HFFc6 (cell line): ENCODE measurements at places on chromosomes 11 and 22. TPM values are rescaled to one million over a fixed set of nuclear protein-coding genes. Genes with fewer than 3 reads are reported as not detected.
A peak's percentile ranks its signal among the peaks of the same experiment; 100 is the strongest.

The BLID gene
- 1.2 to 1.8 TPM (median 1.2 TPM) in 3 replicates for total RNA-seq

- peak; percentile 3 for DNase-seq
Measured at GRCh38 chr11:27118371-27118770, 77.8 kb downstream of the BBOX1 start.

DNA sequence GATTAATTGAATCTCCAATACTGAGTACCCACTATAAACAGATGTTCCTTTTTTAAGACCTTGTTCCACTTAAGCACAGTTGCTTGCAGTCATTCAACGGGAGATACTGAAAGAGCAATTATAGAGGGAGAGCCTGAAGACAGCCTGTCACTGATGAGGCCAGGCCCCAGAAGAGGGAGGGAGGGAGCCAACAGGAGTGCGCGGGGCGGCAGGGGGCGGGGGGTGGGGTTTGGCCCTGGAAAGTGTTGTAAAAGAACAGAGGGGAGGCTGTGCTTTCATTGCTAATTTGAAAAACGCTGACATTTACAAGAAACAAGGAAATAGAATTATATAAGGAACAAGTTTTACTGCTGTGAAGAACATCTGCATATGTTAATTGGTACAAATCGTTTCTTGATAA lies 53.1 kb downstream of the MAP6 start:
- DNase-seq, result no peak

GRCh38 chr11:4071914-4072313 lies 22.7 kb upstream of the RRM1 start:
- DNase-seq, result no peak

DNA sequence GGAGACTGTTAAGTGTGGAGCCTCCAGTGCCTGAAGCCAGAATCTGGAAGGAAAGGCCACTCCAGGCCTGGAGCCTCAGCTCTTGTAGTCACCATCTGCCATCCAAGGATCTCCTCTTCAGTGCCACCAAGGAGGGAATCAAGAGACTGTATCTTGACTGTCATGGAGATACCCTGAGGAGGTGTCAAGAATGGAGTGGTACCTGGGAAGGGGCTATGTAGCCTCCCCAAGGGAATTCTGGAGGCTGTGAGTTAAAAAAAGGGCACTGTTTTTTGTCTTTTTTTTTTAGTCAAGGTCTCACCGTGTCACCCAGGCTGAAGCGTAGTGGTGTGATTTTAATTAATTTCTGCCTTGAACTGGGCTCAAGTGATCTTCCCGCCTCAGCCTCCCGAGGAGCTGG lies 3.2 kb upstream of the C22orf15 start:
- DNase-seq, result no peak

DNA sequence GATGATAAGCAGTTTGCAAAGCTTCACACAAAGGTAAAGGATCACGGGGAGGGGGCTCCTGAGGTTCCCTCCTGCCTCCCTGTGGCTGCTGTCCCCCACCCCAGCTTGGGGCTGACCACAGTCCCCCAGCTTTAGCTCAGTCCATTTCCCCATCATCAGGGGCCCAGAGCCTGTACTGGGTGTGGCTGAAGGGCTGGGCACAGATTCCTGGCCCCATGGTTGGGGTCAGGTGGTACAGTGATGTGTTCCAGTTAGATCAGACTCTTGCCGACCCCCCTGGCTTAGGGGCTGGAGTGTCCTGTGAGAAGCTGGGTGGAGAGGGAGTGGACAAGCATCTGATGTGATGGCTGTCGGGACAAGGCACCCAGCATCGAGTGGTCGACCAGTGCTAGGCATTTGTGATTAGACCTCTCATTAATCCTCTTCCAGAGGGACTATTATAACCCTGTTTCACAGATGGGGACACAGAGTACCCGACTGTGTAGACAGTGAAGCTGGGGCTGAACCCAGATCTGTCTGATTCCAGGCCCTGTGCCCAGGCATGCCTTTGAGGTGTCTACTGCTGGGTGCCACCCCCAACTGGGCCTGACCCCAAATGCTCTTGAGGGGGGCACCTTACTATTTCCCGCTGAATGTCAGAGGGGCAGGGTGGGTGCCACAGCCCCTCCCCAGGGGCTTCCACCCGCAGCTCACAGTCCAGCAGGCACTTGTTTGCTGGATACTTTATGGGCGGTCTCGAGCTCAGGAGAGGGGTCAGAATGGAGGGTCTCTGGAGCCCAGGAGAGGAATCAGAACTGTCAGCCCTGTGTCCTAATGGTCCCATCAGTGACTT lies 4.3 kb downstream of the SHANK3 start:
- DNase-seq, result no peak

- no peak for DNase-seq
Measured at GRCh38 chr11:63769042-63769713, 603 bp upstream of the ZFTA start.

The TSSK2 gene
- total RNA-seq, result not detected in 3 replicates

- DNase-seq, result peak; percentile 32
Measured at GRCh38 chr11:11748706-11749365, 92.9 kb upstream of the USP47 start.

DNA sequence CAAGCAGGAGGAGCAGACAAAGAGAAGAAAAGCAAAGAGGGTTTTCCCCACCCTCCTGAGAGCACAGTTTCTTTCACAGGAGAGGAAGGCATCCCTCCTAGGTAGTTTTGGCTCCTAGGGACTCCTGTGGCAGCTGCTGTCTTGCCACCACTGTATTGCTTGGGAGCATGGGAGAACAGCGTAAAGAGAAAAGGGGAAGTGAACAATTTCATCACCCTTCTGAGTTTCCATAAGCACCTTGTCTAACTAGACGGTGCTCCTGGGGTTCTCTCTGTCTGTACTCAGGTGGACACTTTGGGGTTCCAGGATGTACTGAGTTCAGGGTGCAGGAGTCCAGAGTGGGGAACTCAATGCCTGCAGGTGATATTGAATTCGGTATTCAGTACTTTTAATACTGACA lies 1430.5 kb downstream of the TBC1D22A start:
- no peak for DNase-seq

DNA sequence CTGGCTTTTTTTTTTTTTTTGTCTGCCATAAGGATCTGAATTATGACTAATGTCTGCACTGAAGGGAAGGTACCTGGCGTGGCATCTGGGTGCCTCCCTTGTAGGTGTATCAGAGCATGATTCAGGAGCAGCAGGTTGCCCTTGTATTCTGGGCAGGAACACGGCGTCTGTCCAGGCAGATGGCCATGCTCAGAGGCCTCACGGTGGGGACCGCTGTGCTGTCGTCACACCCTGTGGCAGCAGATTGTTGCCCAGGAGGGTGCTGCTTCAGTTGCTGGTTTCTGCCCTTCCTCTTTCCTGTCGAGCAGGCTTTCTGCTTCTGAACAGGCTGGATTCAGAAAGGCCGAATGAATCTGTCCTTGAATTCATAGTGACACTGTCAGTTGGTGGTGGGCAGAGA lies 11.0 kb downstream of the ZNRF3 start:
- DNase-seq, result no peak

The PLA2G3 gene
- total RNA-seq, result not detected in 2 replicates

GRCh38 chr11:36501236-36501635 lies 8.8 kb downstream of the TRAF6 start:
- DNase-seq, result no peak

GRCh38 chr11:35893796-35894475 lies 49.9 kb upstream of the LDLRAD3 start:
- no peak for DNase-seq

GRCh38 chr11:37532271-37532670 lies 934.2 kb upstream of the RAG2 start:
- DNase-seq, result no peak

The SSTR3 gene
- not detected in 3 replicates for total RNA-seq

The KRTAP5-8 gene
- total RNA-seq, result not detected in 3 replicates

GRCh38 chr11:119157063-119157462 lies 8.2 kb downstream of the ABCG4 start:
- no peak for DNase-seq

The OR51B5 gene
- 0.53 TPM in 1 of 3 replicates, not detected in the others for total RNA-seq

The OR52H1 gene
- total RNA-seq, result not detected in 3 replicates

- no peak for DNase-seq
Measured at GRCh38 chr11:128451652-128452470, 135.5 kb downstream of the ETS1 start.

- DNase-seq, result no peak
Measured at GRCh38 chr11:118437208-118438125, 1.2 kb downstream of the KMT2A start.

- no peak for DNase-seq
Measured at GRCh38 chr22:34592123-34592740, 473.7 kb upstream of the ISX start.

The OR2AT4 gene
- total RNA-seq, result not detected in 3 replicates

The APOC3 gene
- total RNA-seq, result not detected in 3 replicates

DNA sequence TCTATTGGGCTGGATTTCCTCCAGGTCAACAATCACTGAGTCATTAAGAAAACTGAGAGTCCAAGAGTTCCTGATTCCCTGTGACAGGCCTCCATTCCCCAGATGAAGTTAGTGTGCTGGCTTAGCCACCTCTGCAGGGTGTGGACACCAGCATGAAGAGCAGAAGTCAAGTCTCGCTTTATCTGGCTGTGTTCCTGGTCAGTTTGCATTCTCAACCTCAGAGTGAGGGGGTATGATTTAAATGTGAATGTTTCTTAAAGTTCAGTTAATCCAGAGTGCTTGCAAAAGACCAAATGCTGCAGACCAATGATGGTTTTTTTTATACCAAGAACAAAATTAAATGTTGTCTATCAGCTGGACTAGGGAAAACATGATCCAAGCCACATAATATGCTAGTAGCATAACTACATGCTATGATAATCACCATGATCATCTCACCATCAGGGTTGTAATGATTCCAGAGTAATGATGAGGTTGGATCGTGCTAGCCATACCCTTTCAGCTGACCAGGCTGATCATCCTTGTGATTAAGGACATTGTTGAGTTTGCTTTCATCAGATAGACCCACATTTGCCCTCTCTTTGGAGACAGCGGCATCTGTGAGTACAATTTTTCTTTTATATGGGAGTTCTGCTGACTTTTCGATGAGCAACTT lies 145.8 kb upstream of the ARHGAP20 start:
- peak; percentile 10 for DNase-seq

GRCh38 chr11:95121698-95122097 lies 32.1 kb downstream of the ENDOD1 start:
- no peak for DNase-seq

The E2F8 gene
- 1.1 and 4.3 TPM in 2 replicates for total RNA-seq

DNA sequence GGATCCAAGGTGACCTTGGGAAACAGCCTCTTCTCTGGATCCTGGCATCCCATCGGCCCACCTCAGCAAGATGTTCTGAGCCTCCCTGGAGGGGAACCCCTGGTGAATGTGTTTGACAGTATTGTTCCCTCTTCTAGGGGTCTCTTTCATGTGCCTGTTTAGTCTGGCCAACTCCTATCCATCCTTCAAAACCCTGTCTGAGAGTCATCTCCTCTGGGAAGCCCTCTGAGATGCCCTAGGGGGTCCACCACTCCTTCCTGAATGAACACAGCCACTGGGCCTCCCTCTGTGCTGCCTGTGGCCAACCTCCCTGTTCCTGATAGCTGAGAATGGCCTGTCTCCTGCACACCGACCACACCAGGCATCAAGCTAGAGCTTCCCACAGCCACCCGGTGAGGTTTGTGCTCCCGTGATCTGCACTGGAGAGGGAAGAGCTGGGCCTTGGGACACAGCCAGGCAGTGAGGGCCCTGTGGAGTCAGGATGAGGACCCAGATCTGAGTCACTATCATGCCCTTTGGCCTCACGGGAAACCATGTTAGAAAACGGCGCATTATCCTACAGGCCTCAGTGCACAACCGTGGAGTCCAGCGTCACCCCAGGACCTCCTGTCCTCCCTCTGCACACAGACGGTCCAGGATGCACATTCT lies 8.8 kb downstream of the WNT7B start:
- no peak for DNase-seq

The MS4A13 gene
- total RNA-seq, result not detected in 3 replicates

GRCh38 chr22:19962909-19963806 lies 21.5 kb upstream of the TXNRD2 start:
- DNase-seq, result no peak

The LDHAL6A gene
- not detected in 3 replicates for total RNA-seq

The CCDC81 gene
- total RNA-seq, result 3.4 to 11.6 TPM (median 7.4 TPM) in 3 replicates

DNA sequence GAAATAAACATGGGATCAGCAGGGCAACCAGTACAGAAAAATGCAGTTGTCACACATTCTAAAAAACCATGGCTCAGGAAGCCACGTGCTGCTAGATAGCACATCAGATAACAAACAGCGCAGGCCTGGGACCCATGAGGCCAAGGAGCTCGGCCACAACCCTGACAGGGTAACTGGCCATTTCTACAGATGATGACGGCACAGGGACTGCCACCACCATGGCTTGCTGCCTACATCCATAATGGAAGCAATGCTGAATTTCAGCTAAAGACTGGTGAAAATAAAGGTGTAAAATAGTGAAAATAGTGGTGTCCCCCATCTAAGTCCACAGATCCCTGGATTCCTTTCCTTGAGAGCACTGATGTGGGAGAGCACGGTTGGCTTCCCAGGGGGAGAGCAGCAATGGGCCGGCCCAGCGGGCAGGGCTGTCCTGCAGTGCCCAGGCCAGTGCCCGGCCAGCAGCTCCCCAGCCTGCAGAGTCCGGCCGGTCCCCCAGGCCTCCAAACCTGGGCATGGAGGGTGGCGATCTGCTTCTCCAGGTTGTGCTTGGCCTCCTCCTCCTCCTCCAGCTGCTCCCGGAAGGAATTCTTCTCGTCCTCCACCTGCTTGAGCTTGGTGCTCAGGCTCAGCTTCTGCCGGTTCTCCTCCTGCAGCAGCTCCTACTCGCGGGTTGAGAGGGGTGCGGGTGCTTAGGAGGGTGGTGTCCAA lies 40.0 kb downstream of the APOL1 start:
- no peak for DNase-seq

- DNase-seq, result no peak
Measured at GRCh38 chr11:103887001-103887658, 149.3 kb upstream of the DDI1 start.

DNA sequence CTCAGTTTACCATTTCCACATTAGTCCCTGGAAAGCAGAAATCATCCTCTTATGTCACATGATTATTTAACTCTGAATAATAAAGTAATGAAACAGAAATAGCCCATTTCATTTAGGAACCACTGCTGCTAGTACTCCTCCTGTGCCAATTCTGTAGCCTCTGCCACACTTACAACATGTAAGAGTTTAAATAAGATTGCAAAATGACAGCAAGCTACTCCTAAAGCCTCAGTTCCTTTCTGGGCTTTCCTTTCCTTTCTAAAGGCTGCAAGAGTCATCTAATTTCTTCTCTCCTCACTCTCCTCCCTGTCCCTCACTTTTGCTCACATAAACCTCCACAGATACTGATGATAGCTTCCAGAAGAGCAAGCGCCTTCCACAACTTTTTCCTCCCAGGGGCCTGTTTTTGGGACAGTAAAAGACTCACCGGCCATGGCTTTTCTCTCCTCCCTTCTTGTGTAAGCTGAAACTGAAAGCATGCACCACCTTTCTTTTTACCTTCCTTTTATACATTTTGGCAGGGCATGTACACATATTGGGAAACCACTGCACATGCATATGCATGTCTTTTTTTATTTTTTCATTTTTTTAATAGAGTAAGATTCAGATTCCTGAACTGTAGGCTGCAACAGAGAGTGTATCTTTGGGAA lies 38.5 kb downstream of the CARD18 start:
- no peak for DNase-seq

- peak; percentile 16 for DNase-seq
Measured at GRCh38 chr11:44634401-44635281, 69.2 kb downstream of the CD82 start.

The C11orf16 gene
- not detected in 3 replicates for total RNA-seq
